Activated CD4-positive, alpha-beta T cell treated with anti-CD3 and anti-CD28 coated beads for 36 hours (primary cell): ENCODE measurements at places on chromosomes 1 and 21. TPM values are rescaled to one million over a fixed set of nuclear protein-coding genes. Genes with fewer than 3 reads are reported as not detected.

The DNAJC28 gene
- total RNA-seq, result 0.43 TPM

- H3K4me1 ChIP-seq, result no peaks in the 10 kb centered on the region
- no peaks in the 10 kb centered on the region for H3K27me3 ChIP-seq
- H3K27ac ChIP-seq, result peak overlapping the region; percentile 96
- DNase-seq, result no peak
- H3K4me3 ChIP-seq, result no peak overlapping the region
- H3K36me3 ChIP-seq, result peaks cover 11% of the 10 kb centered on the region
Observed at GRCh38 chr1:226657895-226658545, 81.1 kb downstream of the ITPKB start.

DNA sequence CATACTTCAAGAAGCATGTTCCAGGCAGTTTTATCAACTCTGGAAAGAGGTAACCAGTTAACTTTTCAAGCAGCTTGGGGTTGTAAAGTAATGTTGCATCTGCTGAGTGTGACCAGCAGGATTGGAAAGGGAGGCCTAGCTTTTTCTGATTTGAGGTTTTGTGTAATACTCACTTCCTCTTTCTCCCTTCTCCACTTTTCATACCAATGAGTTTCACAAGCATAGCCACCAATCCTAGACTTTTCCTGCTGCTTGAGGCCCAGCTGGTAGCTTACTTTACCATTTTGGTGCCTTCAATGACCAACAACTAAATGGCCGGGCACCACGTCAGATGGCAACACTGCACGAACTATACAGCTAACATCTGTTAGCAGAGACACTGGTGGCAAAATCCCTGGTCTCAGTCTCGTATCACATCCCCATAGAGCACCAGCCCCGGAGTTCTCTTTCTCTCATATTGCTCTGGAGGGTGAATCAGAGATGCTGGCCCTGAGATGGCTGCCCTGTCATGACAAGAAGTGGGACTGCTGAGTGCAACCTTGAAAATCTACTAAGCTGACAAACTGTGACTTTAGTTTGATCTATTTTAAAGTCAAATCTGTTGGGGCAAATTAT lies 14.8 kb upstream of the GPR88 start:
- H3K4me1 ChIP-seq, result peaks cover 2% of the 10 kb centered on the region
- no peak overlapping the region for H3K4me3 ChIP-seq
- no peaks in the 10 kb centered on the region for H3K27me3 ChIP-seq

The RHOU gene
- total RNA-seq, result 1.2 TPM

The FALEC gene
- total RNA-seq, result 0.34 TPM

The CASQ2 gene
- not detected for total RNA-seq

The CFHR5 gene
- total RNA-seq, result not detected

- peaks cover 12% of the 10 kb centered on the region for H3K36me3 ChIP-seq
- peak overlapping the region; percentile 62 for H3K4me3 ChIP-seq
- DNase-seq, result peak; percentile 70
- peak overlapping the region; percentile 74 for H3K27ac ChIP-seq
Observed at GRCh38 chr21:45109831-45110492, 35.6 kb downstream of the ADARB1 start.

DNA sequence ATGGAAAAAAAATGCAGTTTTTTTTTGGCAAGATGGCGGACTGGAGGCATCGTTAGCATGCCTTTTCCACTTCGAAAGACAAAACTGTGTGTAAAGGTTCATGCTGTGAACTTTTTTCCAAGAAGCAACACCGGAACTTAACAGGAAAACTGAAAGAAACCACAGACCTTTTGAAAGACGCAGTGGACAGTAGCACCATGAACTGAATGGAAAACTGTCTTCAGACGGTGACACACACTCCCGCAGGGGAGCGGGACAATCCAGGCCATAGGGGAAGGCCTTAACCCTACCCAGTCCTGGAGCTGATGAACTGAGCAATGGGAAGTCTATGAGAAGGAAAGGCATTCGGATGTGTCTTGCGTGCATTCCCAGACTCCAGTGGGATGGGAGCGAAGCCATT lies 54.9 kb downstream of the NEK7 start:
- peaks cover 17% of the 10 kb centered on the region for H3K4me1 ChIP-seq
- no peak overlapping the region for H3K27ac ChIP-seq
- H3K36me3 ChIP-seq, result peaks cover 16% of the 10 kb centered on the region
- H3K4me3 ChIP-seq, result no peak overlapping the region

The ANKRD34A gene
- total RNA-seq, result 6.1 TPM

GRCh38 chr1:171501305-171502024 lies 16.1 kb downstream of the PRRC2C start:
- no peaks in the 10 kb centered on the region for H3K27me3 ChIP-seq
- peak; percentile 24 for DNase-seq
- H3K4me1 ChIP-seq, result peaks cover 92% of the 10 kb centered on the region
- peaks cover 66% of the 10 kb centered on the region for H3K36me3 ChIP-seq
- H3K4me3 ChIP-seq, result peak overlapping the region; percentile 6

- no peaks in the 10 kb centered on the region for H3K36me3 ChIP-seq
- H3K4me3 ChIP-seq, result no peak overlapping the region
- peaks cover 10% of the 10 kb centered on the region for H3K27me3 ChIP-seq
- H3K4me1 ChIP-seq, result no peaks in the 10 kb centered on the region
- no peak overlapping the region for H3K27ac ChIP-seq
Observed at GRCh38 chr1:218219460-218219859, 65.6 kb upstream of the RRP15 start.

- H3K4me1 ChIP-seq, result no peaks in the 10 kb centered on the region
- peaks cover 3% of the 10 kb centered on the region for H3K27me3 ChIP-seq
- H3K4me3 ChIP-seq, result no peak overlapping the region
- no peaks in the 10 kb centered on the region for H3K36me3 ChIP-seq
Observed at GRCh38 chr1:13228343-13228781, 2.4 kb upstream of the PRAMEF18 start.
